ENCODE measurements at places on chromosomes 7 and 10.

DNA sequence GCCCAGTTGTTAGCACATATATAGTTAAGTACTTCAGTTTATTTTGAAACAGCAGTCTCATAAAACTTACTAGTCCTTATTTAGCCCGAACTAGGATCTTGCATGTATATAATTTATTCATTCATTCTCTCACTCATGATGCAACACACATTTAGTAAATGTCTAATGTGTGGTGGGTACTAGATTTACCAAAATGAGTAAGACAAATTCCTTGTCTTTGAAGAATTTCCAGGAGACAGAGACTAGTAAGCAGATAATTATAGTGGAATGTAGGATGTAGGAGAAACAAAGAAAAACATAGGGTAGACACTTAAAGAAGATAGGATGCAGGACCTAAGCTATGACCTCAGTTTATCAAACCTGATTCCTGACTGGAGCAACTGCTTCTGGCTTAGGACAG, 120.2 kb upstream of the AMPH start:
- DNase-seq, result no peak

DNA sequence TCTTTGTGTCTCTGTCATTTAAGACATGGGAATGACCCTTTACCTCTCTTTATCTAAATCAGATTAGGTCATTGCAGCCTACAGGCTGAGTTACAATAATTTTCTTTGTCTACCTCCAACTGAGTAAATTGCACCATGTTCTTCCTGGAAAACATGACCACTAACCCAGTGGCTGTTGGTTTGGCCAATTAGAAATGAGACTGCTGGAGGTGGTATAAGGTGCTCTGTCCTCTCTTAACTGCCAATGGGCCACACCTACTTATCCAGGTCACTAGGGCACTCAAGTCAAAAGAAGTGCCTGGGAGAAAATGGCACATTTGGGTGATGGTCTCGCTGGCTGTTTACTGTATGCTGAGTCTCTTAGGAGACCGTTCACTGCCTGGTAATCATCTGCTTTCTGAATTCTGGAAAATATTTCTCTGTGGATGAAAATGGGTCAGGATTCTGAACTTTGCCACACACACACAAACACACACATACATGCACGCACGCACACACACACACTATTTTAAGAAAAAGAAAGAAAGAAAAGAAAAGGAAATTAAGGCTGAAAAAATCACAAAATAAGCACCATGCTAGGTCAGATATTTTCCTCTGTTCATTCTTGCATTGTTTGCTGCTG, 16.4 kb downstream of the STAMBPL1 start:
- DNase-seq, result no peak

GRCh38 chr7:133812877-133813276, 314.3 kb upstream of the LRGUK start:
- DNase-seq, result no peak

DNA sequence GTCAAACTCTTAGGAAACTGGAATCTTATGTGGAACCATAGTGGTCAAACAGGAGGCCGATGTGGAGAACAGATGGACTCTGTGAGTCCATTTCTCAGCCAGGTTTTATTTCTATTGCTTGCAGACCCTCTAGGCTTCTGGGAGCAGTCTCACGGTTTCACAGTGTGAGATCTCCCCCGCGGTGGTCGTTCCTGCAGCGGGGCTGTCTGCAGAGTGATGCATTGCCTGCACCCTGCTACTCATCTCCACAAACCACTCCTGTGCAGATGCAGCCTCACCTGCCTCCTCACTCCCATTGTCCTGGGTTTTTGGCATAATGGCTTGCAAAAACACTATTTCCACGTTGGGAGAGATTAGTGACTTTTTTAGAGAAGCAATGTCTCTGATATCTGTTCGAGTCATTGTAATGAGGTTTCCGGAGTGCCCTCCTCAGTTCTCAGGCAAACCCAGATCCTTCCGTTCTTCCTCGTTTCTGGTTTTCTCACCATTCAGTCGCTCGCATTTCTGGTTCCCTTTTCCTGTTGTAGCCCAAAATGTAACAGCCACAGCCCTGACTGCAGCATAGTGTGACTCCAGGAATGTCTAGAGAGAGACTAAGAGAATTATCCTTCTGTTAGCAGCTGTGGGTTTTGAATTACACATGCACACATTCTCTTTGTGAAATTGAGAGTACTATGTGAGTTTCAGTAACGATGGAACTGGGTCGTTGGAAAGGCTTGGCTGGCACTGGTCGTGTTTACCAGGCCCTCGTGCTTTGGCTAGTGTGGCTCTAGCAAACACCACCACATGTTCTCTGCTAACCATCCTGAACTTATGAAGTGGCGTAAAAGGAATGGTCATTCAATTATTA, 30.2 kb downstream of the ACADSB start:
- no peak for DNase-seq

DNA sequence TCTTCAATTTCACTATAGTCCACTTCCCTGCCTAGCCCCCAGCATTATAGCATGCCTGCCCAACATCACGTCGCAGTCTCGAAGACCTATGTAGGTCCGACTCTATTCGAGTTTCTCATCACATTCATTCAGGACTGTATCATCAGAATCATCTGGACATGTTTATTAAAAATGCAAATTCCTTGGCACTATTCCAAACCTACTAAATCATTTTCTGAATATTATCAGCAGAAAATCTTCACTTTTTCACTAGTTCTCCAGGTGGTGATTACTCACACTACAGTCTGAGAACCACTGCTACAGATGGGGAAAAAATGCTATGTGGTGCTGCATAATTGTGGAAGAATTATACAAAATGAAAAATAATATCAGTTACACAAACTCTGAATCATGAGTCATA, 29.3 kb upstream of the ETV1 start:
- DNase-seq, result no peak

- DNase-seq, result no peak
Observed at GRCh38 chr10:110273474-110273873, 31.2 kb downstream of the SMNDC1 start.

DNA sequence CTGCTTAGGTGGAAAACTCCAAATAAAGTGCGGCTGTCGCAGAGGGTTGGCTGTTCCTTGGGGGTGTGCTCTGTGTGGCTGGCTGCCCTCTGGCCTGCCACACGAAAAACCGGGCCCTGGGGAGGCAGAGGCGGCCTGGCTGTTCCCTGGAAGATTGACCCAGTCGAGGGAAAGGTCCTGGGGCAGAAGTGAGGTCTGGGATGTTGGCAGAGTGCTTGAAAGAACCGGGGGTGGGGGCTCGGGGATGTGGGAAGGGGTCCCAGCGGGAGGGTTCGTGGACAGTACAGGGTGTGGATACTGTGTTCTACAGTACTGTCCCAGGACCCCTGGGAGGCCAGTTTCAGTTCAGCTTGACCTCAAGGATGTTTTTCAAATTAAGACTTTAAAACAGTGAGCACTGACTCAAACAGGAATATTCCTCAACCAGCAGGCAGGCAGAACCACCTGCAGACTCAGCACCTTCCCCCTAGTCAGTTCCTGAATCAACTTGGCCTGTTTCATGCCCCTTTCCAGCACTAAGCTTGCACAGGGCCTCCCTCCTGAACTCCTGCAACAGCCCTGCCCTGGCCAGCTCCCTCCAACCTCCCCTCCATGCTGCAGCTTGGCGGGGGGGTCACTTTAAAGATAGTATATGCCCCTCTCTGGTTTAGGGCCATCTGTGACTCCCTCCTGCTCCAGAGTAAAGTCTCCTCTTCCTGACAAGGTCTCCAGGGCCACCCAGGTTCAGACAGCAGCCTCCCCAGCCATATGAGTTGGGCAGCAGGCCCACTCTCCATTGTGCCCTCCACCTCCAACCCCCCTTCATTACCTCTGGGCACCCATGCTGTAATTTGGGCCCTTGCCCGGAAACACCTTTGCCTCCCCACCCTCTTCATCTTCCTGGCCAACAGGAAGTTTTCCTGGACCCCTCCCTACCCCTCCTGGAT, 3.2 kb upstream of the ATP6V1F start:
- DNase-seq, result no peak

GRCh38 chr7:47233996-47234395, 347.9 kb downstream of the TNS3 start:
- no peak for DNase-seq

DNA sequence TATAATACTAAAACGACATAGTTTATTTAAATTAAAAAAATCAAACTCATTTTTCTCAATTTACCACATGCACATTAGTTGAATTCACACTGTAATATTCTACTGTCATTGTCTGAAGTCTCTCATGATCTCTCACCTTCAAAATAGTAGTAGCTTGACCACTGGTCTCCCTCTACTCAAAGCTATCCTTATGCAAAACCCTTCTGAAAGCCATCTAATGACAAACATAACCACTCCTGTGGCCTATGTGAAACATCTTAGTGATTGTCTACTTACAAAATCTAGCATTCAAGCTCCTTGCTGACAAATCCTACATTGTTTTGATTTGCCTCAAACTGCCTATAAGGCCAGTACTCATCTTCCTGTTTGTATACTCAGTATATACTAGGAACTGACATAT, 606.0 kb upstream of the GHITM start:
- no peak for DNase-seq

- DNase-seq, result no peak
Observed at GRCh38 chr7:156088115-156088514, 275.9 kb upstream of the SHH start.

DNA sequence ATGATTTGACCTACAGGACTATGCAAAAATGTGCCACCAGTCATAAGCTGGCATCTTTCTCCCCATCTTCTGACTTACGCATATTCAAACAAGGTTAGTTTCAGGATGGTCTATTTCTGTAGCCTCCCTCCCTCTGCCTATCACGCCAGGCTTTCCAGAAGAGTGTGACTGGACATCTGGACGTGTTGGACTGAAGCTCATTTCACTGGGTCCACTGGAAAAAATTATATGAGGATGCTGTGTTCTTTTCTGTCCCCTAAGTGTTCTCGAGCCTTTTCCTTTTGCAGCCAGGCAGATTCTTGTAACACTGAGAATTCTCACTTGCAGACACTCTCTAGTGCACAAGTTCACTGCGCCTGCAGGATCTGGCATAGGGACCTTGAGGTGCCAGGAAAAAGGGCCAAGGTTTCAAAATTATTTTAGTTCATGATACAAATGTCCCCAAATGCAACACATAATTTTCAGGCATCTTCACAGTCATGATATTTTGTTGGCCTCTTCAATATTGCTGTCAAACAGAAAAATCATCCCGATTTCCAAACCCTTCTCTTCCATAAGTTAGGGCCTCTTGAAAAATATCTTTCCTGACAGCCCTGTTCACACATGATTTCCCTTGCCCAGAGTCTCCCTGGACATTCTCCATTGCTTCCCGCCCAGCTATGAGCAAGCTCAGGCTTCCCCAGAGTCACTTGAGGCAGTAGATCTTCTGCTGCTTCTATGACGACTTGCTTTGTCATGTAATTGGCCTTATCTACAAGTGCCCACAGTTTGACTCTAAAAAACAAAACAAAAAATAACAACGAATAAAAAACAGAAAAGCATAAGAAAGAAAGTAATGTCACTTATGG, 170.4 kb downstream of the BMPER start:
- DNase-seq, result no peak

Measured in NCI-H187 treated with DMSO at 0.1 percent for 48 hours (cell line).